Urothelium cell line (cell line): ENCODE measurements at places on chromosomes 16 and 17.

DNA sequence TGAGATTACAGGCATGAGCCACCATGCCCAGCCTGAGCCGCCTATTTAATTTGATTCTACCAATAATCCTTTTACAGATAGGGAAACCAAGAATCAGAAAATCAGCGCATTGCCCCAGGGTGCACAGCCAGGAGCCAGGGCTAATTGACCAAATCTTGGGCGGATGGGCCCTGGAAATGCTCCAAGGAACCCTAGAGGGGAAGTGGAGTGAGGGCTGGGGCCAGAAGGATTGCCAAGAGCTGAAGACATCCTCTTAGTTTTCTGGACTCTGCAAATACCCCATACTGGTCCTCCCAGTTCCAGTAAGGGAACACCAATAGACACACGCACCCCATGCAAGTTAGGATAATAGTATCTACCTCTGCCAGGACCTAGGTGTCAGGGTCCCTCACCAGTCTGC, 3.8 kb downstream of the FHOD1 start:
- no peak for DNase-seq

DNA sequence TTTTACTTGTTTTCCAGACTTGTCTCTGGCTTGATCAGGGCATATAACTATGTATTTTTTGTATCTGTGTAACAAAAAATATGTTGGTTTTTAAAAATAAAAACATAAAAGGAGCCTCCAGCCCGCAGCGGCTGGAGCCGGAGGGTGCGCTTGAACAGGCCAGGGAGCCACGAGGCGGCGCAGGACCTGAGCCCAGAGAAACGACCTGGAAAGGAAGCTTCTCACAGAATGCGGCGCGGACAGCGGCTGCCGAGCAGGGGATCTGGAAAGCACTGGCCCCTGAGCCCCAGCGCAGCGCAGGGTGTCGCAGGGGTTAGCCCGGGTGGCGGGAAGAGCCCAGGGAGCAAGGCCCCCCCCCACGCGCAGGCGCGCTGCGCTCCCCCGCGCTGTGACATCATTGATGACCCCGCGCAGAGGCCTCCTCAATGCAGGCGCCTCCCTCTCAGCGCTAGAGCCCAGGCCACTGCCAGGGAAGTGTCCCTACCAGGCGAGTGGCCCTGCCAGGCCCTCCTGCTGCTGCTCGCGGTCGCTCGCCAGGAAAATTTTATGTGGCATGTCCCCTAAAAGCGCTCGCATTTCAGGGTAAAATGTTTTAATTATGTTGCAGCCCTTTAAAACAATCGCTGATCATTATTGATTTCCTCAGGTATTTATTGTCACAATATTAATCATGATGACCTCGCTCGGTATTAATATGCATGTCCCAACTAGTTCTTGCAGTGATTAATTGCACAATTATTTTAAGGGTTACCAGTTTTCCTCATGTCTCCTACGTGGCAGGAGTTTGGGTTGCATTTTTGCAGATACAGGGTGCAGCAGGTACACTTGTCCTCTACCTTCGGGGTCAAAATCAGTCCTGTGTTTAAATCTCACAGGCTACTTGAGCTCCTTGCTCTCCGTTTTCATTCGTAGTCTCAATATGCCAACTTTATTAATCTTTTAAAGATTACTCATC, 134.2 kb downstream of the USP22 start:
- peak; percentile 70 for DNase-seq

GRCh38 chr16:1645914-1646525, 32.1 kb upstream of the JPT2 start:
- DNase-seq, result no peak

- no peak for DNase-seq
Observed at GRCh38 chr17:18066866-18067265, 20.9 kb upstream of the DRG2 start.

GRCh38 chr16:26642047-26642664, 424.6 kb upstream of the C16orf82 start:
- no peak for DNase-seq

DNA sequence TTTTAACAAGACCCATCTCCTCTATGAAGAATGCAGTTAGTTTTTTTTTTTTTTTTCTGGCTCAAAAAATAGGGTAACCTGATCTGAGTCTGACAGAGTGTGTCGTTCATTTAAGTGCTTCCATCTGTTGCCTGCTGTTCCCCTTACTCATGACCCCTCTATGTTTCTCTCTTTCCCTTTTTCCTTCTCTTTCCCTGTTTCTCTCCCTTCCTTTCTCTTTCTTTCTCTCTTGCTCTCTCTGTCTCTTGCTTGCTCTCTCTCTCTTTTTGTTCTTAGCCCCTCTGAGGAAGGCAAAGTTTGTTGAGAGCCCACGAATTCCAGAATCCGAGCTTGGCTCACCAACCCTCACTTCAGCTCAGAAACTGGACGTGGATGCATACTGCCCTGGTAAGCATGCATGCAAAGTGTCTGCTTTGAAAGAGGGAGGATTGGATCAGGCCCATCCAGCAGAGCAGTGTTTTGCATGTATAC, 185.0 kb downstream of the TANC2 start:
- DNase-seq, result no peak

DNA sequence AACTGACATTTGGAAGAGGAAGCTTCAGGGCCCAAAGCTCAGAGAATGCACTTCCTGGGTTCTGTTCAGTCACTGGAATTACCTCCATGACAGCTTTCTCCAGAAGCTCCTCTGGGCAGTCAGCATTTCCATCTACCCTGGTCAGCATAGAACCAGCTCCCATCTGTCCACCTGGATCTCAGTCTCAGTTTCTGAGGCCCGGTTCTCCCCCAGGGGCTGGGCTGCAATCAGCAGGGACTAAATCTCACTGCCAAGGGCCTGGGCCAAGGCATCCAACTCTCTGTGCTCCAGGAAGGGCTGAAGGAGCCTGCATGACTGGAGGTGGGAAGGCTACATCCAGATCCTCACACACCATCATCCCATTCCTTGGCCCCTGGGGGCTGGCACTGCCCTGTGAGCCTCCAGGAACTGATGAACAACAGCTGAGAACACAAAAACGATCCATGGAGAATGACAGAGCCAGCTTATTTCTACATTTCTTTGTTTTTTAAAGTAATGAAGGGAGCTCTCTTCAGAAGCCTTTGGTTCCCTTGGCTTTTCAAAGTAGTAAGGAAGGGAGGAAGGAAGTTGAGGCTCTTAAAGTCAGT, 66.3 kb upstream of the MRTFB start:
- no peak for DNase-seq

- no peak for DNase-seq
Observed at GRCh38 chr16:70674221-70675014, 11.4 kb downstream of the MTSS2 start.

DNA sequence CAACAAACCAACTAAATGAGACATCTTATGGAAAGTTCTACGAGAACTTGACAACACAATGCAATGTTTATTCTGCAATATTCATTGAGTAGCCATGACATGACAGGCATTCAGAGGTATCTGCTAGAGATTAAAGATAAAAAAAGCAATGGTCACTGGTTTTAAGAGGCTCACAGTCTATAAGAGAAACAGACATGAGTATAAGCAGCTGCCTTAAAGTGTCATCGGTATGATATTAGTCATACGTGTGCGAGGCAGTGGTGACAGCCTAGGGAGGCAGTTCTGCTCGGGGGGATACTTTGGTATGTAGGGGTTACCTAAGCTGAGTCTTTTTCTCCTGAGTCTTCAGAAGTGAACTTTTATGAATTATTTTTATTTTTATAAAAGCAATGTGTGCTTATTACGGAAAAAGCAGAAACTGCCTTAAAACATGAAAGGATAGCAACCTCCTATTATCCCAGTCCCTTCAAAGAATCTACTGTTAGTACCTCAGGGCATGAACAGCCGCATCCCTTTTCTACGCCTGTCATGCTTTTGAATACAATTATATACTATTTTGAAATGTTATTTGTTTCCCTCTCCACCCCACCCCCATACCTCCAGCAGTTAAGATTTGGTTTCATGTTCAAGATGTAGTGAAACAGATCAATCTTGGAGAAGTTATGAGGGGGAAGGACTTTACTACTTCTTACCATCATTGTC, 7.7 kb downstream of the ST6GALNAC1 start:
- DNase-seq, result no peak

- DNase-seq, result peak; percentile 74
Observed at GRCh38 chr17:15944759-15945526, at the start of gene ADORA2B. TSS of gene ADORA2B (plus strand) at chr17:15945130. CDS start at chr17:15945249, 119 bp downstream.

GRCh38 chr17:48596735-48597527, 3.4 kb upstream of the HOXB5 start:
- no peak for DNase-seq

DNA sequence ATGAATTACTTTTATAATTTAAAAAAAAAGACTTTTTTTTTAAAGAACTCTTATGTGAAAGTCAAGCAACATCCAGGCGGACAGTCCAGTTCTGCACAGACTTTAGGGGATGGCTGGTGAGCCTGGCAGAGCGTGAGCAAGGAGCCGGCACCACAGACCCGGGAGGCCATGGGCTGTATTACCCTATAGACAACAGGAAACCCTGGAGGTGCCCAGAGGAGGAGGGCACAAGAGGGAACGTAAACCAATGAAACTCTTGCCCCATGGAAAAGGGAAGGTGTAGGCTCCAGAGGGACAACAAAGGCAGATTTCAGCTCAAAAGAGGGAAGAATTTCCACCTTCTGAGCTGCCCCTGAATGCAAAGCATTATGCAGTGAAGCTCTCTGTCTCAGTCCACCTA, 25.5 kb upstream of the RPH3AL start:
- DNase-seq, result no peak

DNA sequence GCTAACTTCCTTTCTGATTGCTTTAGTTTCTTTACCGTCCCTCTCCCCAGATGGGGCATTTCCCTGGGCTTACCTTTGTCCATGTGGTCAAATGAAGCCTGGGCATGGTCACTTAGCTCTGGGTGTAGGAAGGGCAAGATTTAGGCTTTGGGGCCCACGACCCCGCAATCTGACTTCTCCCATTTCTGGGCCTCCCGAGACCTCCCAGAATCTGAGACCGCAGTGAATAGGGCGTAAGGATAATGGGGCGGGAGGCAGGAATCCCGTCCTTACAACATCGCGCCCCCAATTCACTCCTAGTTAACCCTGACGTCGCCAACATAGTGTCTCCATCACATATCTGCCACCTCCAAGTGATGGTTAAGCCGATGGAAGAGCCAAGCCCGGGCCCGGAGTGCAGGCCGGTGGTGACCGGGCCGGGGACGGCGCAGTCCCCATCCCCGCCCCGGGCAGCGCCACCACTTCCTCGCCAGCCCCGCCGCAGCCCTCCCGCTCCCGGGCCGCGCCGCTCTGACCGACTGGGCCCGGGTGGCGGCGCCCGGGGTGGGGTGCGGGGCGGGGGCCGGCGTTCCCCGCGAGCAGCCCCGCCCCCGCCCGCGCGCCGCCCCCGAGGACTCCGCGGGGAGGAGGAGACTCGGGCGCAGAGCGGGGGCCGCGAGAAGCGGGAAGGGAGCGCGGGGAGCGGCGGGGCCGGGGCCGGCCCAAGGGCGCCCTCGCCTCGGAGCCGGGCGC, at the start of gene RHBDL3:
Gene RHBDL3 (plus strand): TSS at position 641 of the 732 bp plus-strand sequence. CDS start 358 bp downstream, outside the sequence.
- peak; percentile 77 for DNase-seq

DNA sequence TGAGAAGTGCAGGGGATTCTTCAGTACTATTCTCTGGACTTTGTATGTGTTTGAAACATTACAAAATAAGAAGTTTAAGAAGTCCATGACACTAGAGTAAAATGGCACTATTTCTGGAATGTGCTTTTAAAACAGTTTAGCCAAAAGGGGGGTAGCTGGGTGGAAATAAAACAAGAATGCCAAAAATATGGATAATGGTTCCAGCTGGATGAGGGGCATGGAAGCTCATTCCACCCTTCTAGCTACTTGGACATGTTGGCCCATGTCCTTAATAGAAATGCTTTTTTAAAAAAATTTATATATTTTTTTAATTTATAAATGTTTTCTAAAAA, 13.1 kb downstream of the ZC3H7A start:
- no peak for DNase-seq

- no peak for DNase-seq
Observed at GRCh38 chr17:7408252-7408727, 645 bp downstream of the NLGN2 start.

DNA sequence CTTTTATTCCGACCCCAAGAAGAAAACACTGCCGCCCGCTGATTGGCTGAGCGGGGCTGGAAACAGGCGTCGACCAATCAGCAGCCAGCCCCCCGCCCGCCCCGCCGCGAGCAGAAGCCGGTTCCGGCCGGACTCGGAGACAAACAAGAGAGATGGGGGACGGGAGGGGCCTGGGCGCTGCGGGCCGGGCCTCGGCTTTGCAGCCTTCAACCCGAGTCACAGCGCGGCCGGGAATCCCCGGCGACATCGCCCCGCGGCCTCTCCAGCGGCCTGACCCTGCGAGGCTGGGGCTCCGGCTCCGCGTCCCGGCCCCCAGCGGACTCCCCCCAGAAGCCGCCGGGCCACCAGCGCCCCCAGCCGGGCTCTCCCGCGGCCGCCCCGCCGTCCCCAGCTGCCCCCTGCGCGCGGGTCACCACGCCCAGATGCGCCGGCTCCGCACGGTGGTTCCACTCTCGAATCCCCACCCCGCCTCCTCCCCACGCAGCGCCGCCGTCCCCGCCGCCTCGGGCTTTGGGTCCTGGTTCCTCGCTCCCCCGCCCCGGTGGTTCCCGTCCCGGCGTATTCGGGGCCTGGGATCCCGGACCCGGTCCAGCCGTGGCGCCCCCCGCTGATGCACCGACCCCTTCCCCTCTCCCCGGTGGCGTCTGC, 346 bp upstream of the SLC43A2 start:
- peak; percentile 95 for DNase-seq

DNA sequence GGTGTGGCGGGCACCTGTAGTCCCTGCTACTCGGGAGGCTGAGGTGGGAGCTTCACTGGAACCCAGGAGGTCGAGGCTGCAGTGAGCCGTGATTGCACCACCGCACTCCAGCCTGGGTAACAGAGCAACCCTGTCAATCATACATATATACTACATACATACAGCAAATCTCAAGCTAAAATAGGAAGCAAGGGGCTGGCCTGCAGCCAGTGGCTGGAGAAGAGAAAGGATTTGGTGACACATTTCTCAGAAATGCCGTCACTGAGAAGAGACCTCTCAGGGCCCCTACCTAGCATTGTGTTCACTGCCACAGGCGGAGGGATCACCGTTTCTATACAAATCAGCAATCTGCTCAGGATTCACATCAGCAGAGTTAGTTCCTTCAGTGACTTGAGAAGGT, 16.9 kb downstream of the NARF start:
- no peak for DNase-seq

- peak; percentile 46 for DNase-seq
Observed at GRCh38 chr17:28949185-28950016, 1.9 kb downstream of the PHF12 start.

- DNase-seq, result no peak
Observed at GRCh38 chr17:39894681-39895376, 23.6 kb downstream of the GSDMB start.
